ENCODE measurements at places on chromosomes 11 and 22.

- no peak for DNase-seq
Measured at GRCh38 chr11:47233989-47234668, 14.5 kb downstream of the ACP2 start.

- DNase-seq, result no peak
Measured at GRCh38 chr11:18778468-18778867, 13.1 kb downstream of the PTPN5 start.

DNA sequence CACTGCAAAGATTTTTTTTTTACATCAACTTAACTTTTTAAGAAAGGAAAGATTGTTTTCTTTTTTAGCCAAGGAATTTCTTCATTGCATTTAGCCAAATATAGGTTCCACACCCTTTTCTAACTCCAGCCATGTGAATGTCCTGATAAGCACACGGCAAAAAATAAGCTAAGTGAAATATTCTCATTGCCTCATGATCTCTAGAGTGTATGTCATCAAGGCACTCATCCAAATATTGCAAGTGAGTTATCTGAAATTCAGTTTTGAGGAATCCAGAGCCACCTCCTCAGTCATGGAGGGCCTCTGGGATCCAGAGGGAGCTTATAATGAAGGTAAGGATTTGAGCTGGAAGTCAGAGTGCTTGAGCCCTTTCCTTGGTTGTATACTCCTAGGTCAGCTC, 80.0 kb downstream of the BLID start:
- DNase-seq, result no peak

- no peak for DNase-seq
Measured at GRCh38 chr11:78400702-78401101, 16.9 kb downstream of the GAB2 start.

GRCh38 chr11:18364495-18365073, 29.8 kb upstream of the LDHA start:
- DNase-seq, result no peak

- no peak for DNase-seq
Measured at GRCh38 chr11:21566521-21567117, 626.3 kb upstream of the ANO5 start.

- no peak for DNase-seq
Measured at GRCh38 chr22:40553014-40553554, 83.4 kb downstream of the MRTFA start.

DNA sequence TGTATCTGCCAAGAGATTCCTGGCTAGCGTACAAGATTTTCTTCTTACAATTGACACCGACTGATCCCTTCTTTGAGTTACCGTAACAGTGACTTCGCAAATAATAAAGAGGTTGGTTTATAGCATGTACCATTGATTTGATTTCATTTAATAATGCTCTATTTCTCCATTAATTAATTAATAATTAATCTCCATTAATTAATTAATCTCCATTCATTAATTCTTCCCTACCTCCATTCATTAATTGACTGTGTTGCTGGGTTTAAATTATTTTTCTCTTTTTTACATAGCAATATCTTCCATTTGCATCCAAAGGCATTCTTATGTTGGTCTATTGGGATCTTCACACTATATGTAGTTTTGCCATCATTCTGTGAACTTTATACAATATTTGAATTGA, 21.0 kb downstream of the OR5AS1 start:
- DNase-seq, result no peak

GRCh38 chr11:76658651-76659650, 11.6 kb downstream of the LRRC32 start:
- DNase-seq, result no peak

DNA sequence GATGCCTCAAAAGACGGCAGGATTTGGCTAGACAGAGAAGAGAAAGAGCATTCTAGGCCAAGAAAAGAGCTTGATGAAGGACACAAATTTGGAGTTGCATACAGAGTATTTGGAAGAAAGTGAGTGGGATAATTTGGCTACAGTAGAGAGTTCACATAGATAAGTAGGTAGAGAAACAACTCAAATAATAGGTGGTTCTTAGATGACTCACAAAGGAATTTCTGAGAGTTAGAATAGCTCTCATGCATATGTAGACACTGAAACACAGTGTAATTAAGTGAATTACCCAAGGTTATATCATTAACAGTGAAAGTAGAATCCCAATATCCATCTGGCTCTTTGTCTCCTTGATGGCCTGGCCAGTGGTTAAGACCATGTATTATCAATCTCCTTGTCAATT, 228.6 kb upstream of the DDI1 start:
- no peak for DNase-seq

DNA sequence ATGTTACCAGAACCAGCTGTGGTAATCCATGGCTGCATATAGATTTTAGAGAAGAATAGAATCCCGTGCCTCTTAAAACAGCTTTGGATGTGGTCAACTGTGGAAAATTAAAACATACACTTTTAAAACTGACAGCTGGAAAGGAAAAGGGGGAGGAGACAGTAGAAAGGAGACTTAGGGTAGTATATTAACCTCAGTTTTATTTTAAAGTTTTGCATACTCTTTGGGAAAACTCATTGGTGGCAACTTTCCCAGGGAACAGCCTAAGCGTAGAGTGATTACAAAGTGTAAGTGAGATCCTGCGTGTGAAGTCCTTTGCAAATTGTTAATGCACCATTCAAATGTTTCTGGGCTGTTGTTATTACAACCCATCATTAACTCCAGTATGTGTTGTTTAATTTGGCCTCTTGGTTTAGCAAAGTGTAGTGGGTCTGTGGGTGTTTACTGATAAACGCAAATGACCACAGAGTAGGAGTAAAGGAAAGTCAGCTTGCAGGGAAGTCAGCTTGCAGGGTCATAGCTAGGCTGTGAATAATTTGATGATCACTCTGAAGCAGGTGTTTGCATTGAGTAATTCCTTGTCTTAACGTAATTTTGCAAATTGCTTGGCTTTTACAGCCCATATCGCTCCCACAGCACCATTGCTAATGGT, 88.0 kb upstream of the DBX1 start:
- no peak for DNase-seq

- no peak for DNase-seq
Measured at GRCh38 chr22:40051322-40051721, 56.6 kb downstream of the FAM83F start.

DNA sequence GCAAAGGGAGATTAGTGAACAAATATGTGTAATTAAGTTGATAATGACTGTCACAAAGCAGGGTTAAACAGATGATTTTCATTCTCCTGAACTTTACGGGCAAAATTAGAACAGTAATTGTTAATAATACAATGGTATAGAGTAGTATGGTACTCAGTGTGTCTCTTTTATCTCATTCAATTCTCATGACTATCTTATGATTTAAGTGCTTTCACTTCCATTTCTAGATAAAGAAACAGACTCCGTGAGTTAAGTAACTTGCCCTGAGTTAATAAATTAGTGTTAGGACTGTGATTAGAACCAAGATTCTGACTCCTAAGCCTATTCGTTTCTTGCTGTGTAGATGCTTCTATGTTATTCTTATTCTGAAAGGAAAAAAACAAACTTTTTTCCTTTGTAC, 22.0 kb downstream of the PIH1D2 start:
- DNase-seq, result no peak

DNA sequence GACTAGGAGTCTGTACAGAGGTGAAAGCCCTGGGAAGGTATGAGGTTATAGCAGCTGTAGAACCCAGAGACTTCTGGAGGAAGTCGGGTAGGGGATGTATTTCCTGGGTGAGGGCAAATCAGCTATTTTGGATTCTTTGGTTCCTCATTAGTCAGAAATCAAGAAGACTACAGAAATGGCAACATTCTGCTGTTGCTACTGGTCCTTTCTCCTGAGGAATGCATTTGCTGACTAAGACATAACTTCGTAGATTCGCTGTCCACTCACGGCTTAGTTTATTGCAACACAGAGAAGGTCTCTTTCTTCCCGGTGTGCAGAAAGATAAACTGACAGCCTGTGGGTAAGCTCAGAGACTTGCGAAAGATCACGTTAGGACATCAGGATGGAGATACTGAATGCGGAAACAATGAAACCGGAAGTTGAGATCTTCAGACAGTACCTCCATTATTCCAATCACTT, 25.3 kb upstream of the SESN3 start:
- DNase-seq, result no peak

DNA sequence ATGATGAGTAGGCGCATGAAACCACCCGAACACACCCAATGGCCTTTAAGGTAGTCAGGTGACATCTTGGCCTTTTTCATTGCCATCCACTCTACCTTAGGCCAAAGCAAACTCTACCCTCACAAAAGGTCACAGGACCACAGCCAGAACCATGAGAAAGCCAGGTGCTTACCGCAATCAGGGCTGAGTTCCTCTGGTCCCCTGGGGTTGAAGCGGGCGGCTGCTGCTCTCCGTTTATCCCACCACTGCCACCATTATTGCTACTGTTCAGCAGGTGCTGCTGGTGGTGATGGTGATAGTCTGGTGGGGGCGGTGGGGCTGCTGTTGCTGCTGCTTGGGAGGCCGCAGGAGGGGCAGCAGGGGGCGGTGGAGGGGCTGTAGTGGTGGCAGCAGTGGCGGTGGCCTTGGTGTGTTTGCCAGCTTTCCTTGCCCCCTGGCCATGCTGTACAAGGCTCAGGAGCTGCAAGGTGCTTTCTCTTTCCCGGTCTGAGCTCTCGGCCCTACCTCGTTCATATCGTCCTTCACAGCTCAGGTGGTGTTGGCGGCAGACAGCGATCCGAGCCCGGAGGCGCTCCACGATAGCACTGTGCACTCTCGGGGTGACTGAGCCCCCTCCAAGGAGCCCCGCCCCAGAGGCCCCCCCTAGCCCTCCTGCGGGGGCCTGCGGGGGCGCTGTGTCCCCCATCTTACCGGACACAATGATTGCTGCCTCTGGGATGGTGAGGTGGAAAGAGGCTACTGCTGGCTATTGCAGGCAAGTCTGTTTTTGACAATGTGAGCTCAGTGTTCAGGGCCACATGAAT, 1.6 kb downstream of the MAML2 start:
- DNase-seq, result no peak

- DNase-seq, result no peak
Measured at GRCh38 chr22:22840780-22841179, 46.8 kb upstream of the IGLL5 start.

GRCh38 chr11:77093056-77093891, 9.4 kb upstream of the OMP start:
- no peak for DNase-seq

GRCh38 chr22:43333978-43334377, 9.2 kb downstream of the SCUBE1 start:
- DNase-seq, result no peak

- DNase-seq, result no peak
Measured at GRCh38 chr11:63592975-63593395, 21.2 kb downstream of the PLAAT3 start.

DNA sequence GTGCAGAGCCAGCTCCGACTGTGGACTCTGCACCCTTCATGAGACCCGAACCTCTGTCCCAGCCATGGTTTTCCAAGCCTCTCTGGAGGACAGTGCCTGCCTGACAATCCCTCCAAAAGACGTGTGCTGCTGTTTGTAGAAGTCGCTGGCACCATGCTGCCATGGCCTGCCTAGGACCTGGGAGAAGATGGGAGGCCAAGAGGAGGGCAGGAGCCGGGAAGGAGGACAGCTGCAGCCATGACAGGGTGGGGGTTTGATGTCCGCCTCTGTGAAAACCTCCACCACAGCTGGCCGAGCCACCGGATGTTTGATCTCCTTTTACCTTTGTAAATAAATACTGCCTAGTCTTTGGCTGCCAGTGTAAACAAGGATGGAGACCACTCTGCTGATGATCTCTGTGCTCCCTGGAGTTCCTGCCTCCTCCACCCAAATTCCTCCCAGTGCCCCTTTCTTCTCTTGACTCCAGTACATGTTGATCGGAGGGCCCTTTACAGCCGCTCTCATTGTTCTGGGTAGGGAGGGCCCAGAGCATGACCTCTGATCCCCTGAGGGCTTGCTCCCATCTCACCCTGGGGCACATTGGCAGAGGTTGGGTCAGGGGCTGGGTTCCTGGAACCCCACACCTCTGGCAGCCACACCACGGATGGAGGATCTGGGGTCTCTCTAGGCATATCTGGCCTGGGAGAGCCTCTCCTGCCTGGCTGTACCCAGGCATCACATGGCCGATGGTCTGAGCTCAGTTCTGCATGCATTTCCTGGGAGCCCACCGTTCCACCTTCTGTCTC, 66.9 kb downstream of the BCR start:
- no peak for DNase-seq

DNA sequence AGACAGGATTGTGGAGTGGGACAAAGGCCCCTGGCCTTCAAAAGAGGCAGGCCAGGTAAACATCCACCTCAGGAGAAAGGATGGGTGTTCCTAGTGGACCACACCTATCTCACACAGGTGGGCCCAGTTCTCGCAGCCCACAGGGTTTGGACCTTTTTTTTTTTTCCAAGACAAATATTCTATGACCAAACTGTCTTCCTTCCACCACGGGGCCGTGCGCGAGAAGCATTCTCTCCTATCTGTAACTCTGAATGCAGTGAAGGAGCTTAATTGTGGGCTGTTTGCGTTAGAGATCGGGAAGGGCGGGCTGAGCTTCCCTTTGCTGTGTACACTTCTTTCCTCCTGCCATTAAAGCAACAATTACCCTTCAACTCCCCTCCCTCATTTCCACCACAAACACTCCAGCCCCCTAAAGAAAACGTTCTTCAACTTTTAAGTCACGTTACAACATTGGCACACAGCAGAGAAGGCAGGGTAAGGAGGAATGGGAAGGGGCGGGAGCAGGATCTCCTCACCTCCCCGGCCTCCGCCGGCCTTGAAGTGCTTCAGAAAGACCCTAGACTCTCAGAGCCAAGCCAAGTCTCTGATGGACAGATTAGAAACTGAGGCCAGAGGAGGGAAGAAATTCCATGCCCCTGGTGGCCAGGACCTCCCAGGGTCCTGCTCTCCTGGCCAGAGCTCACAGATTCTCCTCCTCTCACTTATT, 238.4 kb downstream of the BUD13 start:
- no peak for DNase-seq

DNA sequence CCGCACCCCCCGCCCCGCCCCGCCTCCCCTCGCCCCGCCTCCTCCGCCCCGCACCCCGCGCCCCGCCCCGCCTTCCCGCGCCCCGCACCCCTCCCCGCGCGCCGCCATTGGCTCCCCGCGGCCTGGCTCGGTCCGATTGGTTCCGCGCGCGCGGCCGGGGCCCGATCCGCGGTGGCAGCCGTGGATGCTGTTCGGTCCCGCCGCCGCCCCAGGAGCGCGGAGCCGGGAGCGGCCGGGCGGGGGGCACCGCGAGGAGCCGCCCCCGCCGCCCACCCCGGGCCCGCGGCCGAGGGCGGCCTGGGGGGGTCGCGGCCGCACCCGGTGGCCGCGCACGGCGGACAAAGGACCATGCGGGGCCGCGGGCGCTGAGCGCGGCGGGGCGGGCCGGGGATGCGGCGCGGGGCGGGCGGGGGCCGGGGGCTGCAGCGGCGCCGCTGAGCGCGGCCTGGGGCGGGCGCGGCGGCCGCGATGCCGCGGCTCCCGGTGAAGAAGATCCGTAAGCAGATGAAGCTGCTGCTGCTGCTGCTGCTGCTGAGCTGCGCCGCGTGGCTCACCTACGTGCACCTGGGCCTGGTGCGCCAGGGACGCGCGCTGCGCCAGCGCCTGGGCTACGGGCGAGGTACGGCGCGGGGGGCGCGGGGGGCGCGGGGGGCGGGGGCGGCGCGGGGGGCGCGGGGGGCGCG, at the start of gene B4GALNT4:
TSS of gene B4GALNT4 (plus strand) at position 164 of the 683 bp plus-strand sequence. CDS start at position 469, 305 bp downstream.
- no peak for DNase-seq

GRCh38 chr11:108733479-108734116, 68.7 kb downstream of the DDX10 start:
- no peak for DNase-seq
